ENCODE measurements at places on chromosomes 11 and 22. TPM values are rescaled to one million over a fixed set of nuclear protein-coding genes. Genes with fewer than 3 reads are reported as not detected.

Gene GAB4
- total RNA-seq, result not detected

- peak; percentile 59 for DNase-seq
Measured at GRCh38 chr22:32685512-32685911, 116.0 kb upstream of the TIMP3 start.

DNA sequence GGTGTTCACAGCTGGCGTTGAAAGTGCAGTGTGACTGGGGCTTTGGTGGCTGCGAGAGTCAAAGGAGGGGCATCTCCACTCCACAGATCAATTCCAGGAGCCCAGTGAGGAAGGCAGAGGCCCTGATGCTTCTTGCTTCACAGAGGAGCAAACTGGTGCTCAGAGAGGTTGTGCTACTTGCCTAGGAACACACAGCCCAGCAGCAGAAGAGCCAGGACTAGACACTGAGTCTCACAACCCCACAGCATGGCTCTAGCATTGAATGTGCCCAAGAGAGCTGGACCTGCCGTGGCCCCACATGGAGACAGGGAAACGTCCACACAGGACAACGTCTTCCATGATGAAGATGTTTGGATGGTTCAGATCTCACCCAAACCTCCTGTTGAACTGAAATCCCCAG lies 33.3 kb downstream of the LINC01488 start:
- DNase-seq, result no peak

DNA sequence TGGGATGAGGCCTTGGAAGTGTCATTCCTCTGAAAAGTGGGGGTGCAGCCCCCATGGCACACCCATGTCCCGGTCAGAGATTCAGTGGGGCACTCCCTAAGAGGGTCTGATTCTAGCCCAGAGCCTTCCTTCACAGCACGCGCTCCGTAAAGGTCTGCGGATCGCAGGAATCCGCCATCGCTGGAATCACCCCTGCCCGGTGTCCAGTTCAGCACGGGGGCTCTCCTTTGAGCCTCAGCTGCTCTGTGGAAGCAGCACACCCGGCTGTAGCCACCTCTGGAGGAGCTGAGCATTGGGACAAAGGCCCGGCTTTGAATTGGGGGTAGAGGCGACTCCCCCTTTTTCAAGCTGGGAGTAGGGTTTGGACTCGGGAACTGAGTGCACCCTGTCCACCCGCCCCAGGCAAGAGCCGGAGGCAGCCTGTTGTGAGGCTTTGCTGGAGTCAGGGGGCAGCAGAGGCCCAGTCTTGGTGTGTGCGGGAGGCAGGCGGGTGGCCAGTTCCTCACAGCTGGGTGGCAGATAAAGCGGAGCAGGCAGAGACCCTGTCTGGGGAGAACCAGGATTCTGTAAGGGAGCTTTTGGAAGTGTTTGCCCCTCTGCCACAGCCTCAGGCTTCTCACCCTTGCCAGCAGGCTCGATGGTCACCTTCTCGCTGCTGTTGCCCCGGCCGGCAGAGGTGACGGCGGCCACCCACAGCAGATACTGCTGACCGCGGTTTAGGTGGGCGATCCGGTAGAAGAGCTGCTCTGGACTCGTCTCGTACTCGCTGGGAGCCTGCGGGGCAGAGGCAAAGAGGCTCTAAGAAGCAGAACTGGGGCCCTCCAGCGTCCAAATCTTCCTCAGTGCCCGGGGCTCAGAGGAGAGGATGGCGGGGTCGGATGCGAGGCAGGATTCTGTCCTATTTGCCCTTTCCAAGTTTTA lies 115.9 kb downstream of the CEP164 start:
- DNase-seq, result peak; percentile 22

DNA sequence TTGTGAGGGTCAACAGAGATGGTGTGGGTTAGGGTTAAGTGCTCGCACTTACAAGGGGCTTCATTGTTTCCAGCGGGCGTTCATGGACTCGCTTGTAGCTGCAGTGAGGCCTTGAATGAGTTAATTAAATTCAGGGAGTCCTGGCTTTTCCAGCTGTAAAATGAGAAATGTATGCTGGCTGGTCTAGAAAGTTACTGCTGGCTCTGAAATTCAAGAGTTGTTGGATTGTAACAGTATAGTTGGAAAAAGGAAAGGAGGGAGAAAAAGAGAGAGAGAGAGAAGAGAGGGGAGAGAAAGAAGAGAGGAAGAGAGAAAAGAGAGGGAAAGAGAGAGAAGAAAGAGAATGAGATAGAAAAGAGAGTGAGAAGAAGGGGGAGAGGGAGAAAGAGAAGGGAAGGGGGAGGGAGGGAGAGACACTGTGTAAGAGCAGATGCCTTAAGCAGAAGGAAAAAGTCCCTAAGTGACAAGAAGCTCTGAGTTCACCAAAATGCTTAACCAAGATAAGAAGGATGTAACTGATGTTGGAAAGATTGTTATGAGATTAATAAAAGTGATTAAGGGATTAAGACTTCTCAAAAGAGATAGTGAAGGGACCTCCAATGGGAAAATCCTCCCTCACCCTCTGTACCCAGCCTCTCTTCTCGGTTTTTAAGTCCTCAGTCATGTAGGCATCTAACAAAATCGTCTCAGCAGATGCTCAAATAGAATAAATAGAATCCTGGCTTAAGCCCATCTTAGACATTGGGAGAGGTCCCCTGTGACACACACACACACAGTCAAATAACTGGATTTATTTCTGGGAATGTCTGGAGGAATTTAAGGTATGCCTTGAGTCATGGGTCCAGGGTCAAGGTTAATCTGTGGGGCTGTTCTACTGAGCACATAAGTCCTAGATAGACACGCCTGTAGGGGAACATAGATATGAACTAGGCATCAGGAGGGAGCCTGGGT lies 477.9 kb downstream of the MIAT start:
- DNase-seq, result peak; percentile 89

Measured in fibroblast of villous mesenchyme (primary cell).